ENCODE measurements at places on chromosomes 13 and 19.
A peak's percentile ranks its signal among the peaks of the same experiment; 100 is the strongest.

GRCh38 chr13:29509999-29510589 is 85.4 kb downstream of the SLC7A1 start:
- DNase-seq: no peak

- no peak for DNase-seq
Measured at GRCh38 chr19:8500158-8500557, 2.3 kb downstream of the PRAM1 start.

- no peak for DNase-seq
Measured at GRCh38 chr13:42417626-42418025, 145.7 kb downstream of the AKAP11 start.

DNA sequence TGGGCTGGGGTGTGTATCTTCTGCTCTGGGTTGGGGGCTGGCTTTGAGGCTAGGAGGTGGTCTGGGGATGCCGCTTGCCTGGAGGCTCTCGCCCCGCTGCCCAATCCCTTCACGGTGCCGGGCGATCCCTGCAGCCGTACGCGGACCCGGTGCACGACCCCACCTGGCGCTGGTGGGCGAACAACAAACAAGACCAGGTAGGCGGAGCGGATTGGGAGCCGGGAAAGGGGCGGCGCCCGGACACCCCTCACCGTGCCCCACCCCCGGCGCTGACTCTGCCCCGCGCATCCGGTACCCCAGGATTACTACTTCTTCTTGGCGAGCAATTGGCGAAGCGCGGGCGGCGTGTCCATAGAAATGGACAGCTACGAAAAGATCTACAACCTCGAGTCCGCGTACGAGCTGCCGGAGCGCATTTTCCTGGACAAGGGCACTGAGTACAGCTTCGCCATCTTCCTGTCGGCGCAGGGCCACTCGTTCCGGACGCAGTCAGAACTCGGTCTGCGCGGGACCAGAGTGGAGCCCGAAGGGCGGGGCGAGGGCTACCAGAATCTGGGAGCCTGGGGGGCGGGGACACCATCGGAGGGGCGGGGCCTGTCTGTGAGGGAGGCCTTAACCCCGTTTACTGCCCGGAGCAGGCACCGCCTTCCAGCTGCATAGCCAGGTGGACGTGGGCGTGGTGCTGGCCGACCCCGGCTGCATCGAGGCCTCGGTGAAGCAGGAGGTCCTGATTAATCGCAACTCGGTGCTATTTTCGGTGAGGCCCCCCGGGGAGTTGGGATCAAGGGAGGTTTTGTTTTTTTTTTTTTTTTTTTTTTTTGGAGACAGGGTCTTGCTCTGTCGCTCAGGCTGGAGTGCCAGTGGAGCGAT is 12.1 kb upstream of the PSMD8 start:
- no peak for DNase-seq

GRCh38 chr13:111184458-111185401 is 69.6 kb downstream of the ARHGEF7 start:
- no peak for DNase-seq

GRCh38 chr13:35531526-35531925 is 55.0 kb upstream of the MAB21L1 start:
- DNase-seq: no peak

DNA sequence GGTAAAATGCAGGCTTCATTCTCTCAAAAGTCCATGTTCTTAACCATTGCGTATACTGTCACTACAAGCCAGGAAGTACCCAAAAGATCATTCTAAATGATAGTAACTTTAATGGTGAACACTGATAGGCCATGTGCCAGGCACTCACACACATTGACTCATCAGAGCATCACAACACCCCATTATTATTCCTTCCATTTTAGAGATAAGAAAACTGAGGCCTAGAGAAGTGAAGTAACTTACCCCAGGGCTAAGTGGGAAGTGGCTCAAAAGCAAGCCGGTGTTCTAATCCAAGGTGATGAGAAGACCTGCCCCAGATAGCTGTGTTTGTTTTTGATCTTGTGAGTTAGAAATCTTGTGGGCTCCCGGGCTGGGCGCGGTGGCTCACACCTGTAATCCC is 1.4 kb upstream of the PHLDB3 start:
- DNase-seq: no peak

DNA sequence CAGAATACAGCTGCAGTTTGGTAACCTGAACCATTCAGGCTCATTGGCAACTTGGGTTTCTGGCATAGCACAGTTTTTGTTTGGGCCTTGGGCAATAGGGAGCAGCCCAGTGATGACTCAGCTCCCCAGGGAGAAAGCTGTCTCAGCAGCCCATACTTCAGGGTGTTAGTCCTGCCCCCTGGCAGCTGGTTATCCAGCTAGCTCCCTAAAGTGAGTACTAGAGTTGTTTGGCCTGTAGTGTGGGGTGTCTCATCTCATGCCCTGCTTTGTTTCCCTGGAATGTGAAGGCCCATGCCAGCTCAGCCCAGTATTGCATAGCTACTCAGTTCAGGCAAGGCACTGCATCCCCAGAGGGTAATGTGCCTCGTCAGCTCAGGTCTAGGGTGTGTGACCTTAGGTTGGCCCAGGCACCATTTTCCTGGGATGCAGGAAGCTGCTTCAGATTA is 18.2 kb upstream of the ZNF543 start:
- peak; percentile 39 for DNase-seq

GRCh38 chr13:29963089-29963488 is 112.7 kb upstream of the UBL3 start:
- no peak for DNase-seq

DNA sequence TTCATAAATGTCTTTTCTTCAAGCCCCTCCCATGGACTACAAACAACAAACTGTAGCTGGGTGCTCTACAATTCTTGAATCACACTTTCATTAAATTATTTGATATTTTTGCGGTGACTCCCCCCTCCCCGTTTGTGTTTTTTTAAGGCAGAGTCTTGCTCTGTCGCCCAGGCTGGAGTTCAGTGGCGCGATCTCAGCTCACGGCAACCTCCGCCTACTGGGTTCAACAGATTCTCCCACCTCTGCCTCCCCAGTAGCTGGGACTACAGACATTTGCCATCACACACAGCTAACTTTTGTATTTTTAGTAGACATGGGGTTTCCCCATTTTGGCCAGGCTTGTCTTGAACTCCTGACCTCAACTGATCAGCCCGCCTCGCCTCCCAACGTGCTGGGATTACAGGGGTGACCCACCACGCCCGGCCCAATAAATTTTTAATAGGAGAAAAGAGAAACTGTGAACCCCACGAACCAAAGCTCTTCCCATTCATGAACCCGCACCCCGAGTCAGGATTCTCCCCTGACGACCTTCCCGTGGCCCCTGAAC is 703 bp downstream of the ZNF506 start:
- DNase-seq: no peak

GRCh38 chr13:20128459-20128931 is 32.4 kb downstream of the GJA3 start:
- DNase-seq: no peak

DNA sequence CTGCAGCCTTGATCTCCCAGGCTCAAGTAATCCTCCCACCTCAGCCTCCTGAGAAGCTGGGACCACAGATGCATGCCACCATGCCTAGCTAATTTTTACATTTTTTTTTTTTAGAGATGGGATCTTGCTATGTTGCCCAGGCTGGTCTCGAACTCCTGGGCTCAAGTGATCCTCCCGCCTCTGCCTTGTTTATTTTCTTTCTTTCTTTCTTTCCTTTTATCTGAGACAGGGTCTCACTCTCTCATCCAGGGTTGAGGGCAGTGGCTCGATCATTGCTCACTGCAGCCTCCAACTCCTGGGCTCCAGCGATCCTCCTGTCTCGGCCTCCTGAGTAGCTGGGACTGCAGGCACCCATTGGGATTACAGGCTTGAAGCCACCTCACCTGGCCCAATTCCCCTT is 3.8 kb upstream of the GNG7 start:
- no peak for DNase-seq

- no peak for DNase-seq
Measured at GRCh38 chr13:100600915-100601314, 12.3 kb upstream of the GGACT start.

GRCh38 chr13:78655906-78656305 is 3.0 kb downstream of the OBI1 start:
- DNase-seq: no peak

DNA sequence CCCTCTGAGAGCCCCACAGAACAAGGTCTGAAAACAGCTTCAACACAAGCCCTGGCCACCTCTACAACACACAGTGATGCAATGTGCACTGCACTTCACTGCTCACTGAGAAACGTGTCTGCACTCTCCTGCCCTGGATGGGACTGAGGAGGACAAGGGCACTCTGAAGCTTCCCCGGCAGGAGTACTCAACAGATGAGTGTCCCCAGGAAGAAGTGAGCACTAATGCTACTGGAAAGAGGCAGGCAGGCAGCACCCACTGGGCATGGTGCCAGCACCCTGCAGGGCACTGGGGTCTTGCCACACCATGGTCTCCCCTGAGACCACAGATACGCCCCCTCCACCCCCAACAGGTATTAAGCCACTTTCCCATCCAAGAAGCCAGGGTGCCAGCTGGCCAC is 17.7 kb upstream of the SLC35E1 start:
- DNase-seq: no peak

GRCh38 chr13:45928843-45929242 is 77.3 kb upstream of the SIAH3 start:
- DNase-seq: no peak
